NCI-H146 (cell line): ENCODE measurements at places on chromosomes 13 and 19.

DNA sequence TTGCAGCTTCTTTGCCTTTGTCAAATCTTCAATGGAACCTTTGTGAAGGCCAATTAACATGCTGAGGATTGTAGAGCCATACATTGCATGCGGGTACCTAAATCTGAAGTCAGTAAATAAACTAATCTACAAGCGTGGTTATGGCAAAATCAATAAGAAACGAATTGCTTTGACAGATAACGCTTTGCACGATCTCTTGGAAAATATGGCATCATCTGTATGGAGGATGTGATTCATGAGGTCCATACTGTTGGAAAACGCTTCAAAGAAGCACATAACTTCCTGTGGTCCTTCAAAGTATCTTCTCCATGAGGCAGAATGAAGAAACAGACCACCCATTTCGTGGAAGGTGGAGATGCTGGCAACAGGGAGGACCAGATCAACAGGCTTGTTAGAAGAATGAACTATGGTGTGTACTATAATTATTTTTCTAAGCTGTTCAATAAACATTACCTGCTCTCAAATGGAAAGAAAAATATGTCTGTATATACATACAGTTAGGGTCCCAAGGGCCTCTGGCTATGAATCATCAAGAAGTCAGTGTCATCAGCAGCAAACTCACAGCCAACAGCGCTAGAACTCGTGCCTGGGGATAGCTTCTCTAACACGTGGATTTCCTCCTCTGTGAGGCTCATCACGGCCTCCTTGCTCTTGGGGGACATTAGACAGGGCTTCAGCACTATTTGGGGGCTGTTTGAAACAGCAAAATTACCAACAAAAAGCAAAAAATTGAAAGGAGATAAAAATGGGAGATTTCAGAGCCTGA is 2.9 kb upstream of the CD70 start:
- DNase-seq = no peak

- DNase-seq = no peak
Observed at GRCh38 chr19:3131168-3131567, 4.7 kb upstream of the GNA15 start.

DNA sequence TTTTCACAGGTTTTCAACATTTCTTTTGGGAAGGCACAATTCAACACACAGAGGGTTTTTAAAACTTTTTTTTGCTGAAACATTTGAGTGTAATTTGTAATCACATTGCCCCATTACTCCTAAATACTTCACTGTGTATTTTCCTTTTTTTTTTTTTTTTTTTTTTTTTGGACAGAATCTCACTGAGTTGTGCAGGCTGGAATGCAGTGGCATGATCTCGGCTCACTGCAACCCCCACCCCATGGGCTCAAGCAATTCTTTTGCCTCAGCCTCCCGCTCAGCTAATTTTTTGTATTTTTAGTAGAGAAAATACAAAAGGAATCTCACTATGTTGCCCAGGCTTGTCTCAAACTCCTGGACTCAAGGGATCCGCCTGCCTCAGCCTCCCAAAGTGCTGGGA is 14.8 kb upstream of the DNAJC15 start:
- no peak for DNase-seq

DNA sequence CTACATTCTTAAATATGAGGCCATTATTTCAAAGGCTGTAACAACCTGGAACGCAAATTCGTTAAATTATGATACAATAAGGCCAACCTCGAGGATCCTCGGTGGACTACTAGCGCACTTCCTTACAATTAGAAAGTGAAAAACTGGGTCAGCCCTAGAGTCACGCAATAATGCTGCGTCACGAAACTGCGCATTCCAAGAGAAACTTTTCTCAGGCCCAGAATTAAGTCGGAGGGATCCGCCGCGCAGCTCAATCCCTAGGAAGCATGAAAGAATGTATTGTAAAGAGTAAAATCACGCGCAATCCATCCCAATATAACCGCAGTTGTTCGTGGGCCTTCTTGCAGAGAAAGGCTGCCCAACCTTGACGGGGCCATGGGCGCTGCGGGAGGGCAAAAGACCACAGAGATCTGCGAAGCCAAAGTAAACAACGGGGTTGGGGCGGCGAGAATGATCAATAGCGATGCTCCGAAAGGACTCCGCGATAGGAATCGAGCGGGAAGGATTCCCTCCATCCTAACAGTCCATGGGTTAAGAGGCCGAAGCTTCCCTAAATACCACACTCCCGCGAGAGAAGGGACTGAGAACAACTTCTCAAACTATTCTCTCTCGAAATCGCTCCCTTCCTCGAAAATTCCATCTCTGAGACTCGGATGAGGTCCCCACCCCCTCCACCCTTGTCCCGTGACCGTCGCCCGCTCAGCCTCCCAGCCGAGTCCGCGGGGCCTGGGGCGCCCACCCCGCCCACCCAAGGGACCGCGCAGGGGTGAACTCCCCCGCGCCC is 564 bp downstream of the SPART start:
- peak; percentile 59 for DNase-seq

GRCh38 chr19:4678881-4679790 is 9.0 kb upstream of the MYDGF start:
- no peak for DNase-seq

DNA sequence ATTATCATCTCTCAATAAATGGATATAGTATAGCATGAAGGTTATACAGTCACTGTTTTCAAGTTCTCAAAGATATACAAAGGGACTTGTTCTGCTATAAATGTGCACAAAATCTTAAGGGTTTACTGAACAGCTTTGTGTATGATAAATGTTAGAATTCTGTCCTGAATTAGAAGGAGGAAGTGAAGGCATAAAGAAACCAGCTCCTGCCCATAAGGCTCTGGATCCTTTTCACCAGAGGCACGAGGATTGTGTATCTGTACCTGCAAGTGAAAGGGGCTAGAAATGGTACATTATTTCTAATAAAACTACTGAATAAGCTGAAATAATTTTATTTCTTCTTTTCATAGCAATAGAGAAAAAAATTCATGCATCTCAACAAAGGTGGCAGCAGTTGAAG is 32.4 kb downstream of the PHF11 start:
- no peak for DNase-seq
